ENCODE measurements at places on chromosomes 3 and 15.
A peak's percentile ranks its signal among the peaks of the same experiment; 100 is the strongest.

GRCh38 chr3:4978204-4978965, 852 bp upstream of the BHLHE40 start:
- DNase-seq, result peak; percentile 99

GRCh38 chr3:16072420-16073110, 101.9 kb upstream of the GALNT15 start:
- no peak for DNase-seq

GRCh38 chr3:111763968-111764367, 95.1 kb upstream of the PHLDB2 start:
- DNase-seq, result no peak

- no peak for DNase-seq
Measured at GRCh38 chr3:195256639-195257453, 14.1 kb downstream of the XXYLT1 start.

DNA sequence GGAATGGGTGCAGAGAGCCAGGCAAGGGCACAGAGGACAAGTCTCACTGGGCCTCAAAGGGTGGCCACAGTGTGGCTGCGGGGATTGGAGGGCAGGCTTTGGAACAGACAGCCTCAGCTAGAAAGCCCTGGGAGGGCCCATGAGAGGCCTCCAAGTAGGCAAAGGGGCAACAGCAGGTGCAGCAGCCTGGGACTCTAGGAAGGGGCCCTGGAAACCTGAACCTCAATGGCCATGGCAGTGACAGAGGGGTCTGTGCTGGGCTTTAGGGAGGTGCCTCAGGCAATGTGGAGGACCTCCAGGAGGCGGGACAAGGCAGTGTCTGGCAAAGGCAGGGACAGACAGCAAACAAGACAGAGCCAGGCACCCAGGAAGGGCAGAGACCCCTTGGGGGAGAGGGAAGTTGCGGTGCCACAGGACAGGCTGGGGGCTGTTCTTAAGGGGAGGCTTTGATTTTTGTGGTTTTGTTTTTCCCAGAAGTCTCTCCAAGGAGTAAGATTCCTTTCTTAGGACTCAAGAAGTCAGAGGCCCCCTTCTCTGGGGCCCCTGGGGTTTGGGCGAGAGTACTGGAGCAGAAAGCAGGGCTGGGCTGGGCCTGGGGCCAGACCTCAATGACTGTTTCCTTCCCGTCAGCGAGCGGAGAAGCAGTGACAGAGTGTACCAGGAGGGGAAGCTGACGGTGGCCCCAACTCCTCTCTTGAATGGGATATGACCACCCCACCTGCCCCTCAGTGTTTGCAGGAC, 9.7 kb downstream of the STOML1 start:
- peak; percentile 87 for DNase-seq

- no peak for DNase-seq
Measured at GRCh38 chr3:170792471-170792870, 77.5 kb downstream of the RPL22L1 start.

DNA sequence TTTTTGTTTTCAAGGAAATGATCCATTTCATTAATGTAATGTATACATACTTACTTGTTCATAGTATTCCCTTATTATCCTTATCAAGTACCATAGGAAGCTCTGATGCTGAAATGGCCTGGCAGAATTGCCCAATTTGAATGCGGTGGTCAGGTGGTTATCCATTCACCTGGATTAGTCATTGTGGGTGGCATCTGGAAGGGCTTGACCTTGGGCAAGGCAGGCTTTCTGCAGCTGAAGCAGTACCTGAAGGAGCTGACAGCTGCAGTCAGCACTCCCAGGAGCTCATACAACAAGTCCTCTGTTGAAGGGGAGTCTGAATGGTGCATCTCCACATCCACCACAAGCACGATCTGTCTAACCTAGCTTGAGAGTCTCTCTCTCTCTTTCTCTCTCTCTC, 12.2 kb upstream of the IQCF5 start:
- DNase-seq, result no peak

DNA sequence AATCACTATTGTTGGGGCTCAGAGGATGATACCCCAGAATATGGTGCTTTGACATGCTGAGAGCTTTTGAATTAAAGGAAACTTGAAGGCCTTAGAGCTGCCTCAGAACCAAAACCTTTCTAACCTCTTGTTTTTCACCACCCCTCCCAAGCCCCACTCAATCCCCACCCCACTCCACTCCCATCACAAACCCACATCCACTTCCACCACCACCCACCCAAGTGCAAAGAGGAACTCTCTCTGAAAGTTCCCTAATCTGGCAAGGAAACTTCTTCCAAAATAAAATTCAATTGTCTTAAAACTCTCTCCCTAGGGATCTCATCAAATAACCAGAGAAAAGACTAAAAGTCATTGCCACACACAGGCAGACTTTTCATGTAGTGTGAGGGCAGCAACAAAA, 301.2 kb upstream of the ARHGEF26 start:
- no peak for DNase-seq
